CD4-positive, alpha-beta T cell treated with Interleukin-2 at 100 ng/mL for 4 hours (primary cell): ENCODE measurements at places on chromosomes 7 and 10.

- DNase-seq: no peak
Measured at GRCh38 chr7:128271471-128271941, 30.4 kb downstream of the LEP start.

- no peak for DNase-seq
Measured at GRCh38 chr7:36760856-36761762, 36.8 kb upstream of the AOAH start.

GRCh38 chr7:142407939-142408570 is 150.2 kb upstream of the PRSS58 start:
- no peak for DNase-seq

- no peak for DNase-seq
Measured at GRCh38 chr7:149681274-149681673, 92.1 kb downstream of the ZNF467 start.

DNA sequence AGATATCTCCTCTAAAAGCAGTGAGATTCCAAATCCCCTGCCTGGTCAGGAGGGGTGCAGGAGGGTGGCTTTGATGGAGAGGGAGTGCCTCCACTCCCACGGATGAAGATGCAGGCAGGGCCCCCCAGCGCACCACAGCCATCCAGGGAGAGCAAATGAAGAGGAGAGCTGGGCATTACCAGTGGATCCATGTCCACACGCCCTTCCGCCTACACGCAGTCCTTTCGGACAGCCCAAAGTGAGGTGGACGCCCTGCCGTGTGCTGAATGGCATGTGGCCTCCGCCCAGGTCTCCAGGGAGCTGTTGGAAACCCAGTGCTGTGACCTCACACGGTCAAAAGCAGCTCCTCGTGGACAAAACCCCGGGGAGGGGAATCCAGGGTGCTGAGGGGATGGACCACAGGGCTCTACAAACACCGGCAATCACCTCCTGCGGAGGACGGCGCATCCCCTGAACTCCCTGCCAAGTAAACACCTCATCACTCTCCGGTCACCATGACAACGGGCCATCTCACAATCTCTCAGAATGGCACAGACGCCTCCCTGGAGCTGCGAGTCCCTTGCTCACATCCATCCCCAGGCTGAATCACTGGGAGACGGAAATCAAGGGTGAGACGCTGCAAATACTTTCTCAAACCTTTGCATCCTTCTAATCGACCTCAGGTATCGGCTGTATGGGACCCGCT is 35.0 kb upstream of the DNAAF5 start:
- DNase-seq: no peak

- DNase-seq: no peak
Measured at GRCh38 chr7:82726038-82726800, 282.6 kb upstream of the CACNA2D1 start.
